Activated CD4-positive, alpha-beta T cell treated with anti-CD3 and anti-CD28 coated beads for 24 hours (primary cell): ENCODE measurements at places on chromosomes 7 and 10.

DNA sequence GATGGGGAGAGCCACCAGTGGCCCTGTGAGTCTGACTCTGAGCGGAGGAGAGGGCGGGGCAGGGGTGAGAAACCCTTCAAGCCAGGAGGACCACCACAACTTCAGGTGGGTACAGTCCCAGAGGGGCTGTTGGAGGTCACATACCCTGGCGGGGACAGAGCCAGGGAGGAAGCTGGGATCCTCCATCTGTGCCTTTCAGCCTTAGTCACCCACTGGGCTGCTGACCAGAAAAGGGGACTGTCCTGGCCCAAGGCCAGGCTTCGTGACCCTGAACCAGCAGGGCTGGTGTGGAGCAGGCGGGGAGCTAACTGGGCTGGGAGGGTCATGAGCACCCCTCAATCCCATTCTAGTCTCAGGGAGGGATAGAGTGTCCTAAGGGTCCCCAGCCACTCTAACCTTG lies 1.5 kb upstream of the CALHM3 start:
- DNase-seq: no peak

DNA sequence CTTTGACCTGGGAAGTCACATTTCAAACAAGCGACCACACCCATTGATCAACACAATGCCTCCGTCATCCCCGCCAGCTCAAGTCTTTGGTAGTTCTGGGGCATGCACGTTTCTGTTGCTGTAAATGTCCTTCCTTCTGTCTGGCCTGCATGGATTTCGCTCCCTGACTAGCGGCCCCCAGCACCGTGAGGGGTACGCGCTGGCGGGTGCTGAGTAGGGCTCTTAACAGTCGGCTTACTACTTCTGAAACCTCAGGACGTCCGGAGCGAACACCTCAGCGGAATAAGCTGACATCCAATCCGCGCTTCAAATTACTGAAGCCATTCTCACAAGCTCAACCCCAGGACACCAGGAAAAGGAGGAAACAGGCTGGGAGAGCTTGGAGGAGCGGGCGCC lies 505 bp downstream of the NUDCD3 start:
- peak; percentile 12 for DNase-seq

- no peak for DNase-seq
Measured at GRCh38 chr10:44977287-44978212, 1.1 kb downstream of the DEPP1 start.

DNA sequence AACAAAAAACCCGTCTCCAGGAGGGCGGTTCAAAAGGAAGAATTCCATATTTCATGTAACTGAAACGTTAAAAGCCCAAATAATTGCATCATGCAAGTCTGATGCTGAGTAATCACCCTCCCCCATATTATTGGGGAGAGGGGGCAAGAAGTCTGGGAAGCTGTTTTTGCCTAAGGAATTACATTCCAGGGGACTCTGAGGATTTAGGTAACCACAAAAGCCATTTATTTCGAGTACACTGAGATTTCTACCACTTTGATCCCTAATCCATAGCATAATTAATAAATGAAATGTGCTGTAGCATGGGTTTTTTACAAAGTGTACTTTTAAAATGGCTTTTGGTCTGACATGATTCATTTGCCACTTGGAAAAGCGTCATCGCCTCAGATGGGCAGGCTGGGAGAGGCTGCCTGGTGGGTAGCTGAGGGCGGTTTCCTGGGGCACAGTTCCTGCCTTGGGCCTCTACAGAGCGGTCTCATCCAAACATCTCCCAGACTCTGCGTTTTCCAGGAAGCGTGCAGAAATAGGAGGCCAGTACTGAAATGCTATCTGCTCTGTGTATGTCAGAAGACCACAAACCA lies 106.5 kb downstream of the TCF7L2 start:
- DNase-seq: no peak

- no peak for DNase-seq
Measured at GRCh38 chr7:102170393-102170970, 116.2 kb upstream of the SH2B2 start.

DNA sequence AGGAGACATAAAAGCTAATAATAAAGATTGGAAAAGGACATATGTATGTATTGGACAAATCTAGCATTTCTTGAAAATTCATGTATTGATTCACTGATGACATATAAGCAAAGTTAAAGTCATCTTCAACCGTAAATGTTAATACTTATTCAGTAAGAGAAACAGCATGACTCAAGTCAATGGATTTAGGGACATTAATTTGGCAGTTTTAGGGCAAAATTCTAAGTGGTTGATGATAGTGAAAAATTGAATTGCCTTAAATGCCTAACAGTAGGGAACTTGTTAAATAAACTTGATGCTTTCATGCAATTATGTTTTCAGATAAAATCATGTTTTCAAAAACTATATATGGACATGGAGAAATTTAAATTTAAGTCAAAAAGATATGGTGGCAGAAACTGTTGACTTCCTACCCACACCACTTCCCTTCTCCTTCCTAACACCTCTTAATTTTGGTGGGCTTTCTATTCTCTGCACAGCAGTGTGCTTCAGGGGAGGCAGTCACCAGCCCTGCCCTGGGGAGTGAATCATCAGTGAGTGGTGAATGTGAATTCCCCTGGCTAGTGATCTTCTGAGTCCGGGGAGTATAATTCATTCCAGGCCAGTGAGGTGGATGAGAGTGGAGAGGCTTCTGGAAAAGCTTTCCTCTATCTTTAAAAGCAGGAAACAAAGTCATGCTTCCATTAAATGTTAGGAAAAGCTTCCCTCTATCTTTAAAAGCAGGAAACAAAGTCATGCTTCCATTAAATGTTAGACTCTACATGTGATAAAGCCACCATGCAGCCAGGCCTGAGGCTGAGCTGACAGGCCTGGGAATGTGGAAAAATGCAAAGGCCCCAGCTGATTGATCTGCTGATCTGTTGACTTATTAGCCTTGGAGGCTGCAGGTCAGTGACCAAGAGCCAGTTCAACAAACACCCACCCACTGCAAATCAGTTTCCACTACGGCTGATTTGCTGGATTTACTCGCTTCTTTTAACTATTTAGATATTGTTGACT lies 25.2 kb upstream of the ITGB1 start:
- no peak for DNase-seq

GRCh38 chr7:152914014-152914844 lies 154.7 kb downstream of the ACTR3B start:
- DNase-seq: no peak
